ENCODE measurements at places on chromosomes 16 and 17. TPM values are rescaled to one million over a fixed set of nuclear protein-coding genes. Genes with fewer than 3 reads are reported as not detected.

Gene CSH2
- 0.66 TPM for total RNA-seq

DNA sequence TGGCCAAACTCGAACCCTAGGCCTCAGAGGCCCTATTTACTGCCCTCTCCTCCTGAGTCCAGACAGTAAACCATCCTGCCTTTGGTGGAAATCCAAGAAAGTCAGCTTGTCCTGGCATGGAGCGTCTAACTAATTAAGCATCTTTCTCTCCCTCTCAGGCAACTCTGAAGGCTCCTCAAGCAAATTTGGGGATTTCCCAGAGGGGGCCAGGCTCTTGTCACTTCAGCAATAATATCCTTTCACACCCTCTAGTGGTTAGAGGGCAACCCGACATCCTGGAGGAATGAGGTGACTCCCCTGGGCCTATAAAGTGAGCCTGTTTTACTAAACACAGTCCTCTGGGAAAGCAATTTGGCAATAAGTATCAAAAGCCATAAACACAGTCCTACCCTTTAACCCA lies 60.4 kb downstream of the NOG start:
- no peak for DNase-seq

GRCh38 chr16:79599837-79600637 lies 500 bp downstream of the MAF start:
- DNase-seq = peak; percentile 51

- DNase-seq = no peak
Measured at GRCh38 chr17:55311767-55312375, 47.1 kb downstream of the HLF start.

Gene SALL1
- 0.33 TPM for total RNA-seq

DNA sequence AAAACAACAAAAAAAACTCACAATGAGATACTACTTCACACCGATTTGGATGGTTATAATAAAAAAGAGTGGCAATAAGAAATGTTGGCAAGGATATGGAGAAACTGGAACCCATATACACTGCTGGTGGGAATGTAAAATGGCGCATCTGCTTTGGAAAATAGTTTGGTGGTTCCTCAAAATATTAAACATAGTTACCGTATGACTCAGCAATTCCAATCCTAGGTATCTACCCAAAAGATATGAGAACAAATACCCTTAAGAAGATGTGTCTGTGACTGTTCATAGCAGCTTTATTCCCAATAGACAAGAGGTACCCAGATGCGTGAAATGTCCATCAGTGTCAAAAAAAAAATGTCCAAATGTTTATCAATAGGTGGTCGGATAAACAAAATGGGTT lies 7.2 kb downstream of the CPPED1 start:
- DNase-seq = no peak

Gene ADORA2B
- 4.5 TPM for total RNA-seq

Gene KRT36
- not detected for total RNA-seq

- DNase-seq = no peak
Measured at GRCh38 chr17:44955674-44956425, 8.3 kb upstream of the KIF18B start.

DNA sequence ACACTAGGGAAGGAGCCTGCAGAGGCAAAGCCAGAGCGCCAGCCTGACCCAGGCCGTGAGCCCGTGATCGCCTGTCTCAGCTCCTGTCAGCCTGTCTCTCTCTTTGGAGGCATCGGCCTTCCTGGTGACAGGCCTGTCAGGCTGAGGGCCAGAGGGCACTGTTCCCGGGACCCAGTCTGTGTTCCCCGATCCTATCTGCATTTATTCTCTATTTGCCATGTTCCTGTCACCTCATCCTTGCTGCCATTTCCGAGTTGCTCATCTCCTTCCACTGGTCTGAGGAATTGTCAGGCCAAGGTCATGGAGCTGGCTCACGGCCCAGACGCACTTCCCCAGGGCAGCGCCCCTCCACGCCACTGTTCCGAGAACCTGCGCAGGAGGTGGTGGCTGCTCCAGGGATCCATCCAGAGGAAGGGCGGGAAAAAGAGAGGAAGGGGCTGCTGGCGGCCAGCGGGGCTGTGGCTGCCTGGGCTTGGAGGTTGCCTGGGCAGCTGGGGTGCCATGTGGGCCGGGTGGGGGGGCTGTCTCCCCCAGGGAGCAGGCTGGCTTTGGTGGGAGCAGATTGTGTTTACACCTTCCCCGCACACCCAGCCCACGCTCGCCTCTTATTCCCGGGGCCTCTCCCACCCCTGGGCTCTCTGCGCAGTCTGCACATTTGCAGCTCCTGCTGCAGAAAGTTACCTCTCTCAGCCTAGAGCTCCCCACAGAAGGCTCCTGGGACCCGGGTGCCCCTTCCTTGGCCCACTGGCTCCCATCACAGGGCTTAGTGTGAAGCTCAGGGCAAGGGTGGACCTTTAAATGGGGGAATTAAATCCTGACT lies 4.9 kb downstream of the PRCD start:
- DNase-seq = no peak

Gene ZG16B
- 0.70 TPM for total RNA-seq

- no peak for DNase-seq
Measured at GRCh38 chr17:59558953-59559352, 6.5 kb upstream of the DHX40 start.

DNA sequence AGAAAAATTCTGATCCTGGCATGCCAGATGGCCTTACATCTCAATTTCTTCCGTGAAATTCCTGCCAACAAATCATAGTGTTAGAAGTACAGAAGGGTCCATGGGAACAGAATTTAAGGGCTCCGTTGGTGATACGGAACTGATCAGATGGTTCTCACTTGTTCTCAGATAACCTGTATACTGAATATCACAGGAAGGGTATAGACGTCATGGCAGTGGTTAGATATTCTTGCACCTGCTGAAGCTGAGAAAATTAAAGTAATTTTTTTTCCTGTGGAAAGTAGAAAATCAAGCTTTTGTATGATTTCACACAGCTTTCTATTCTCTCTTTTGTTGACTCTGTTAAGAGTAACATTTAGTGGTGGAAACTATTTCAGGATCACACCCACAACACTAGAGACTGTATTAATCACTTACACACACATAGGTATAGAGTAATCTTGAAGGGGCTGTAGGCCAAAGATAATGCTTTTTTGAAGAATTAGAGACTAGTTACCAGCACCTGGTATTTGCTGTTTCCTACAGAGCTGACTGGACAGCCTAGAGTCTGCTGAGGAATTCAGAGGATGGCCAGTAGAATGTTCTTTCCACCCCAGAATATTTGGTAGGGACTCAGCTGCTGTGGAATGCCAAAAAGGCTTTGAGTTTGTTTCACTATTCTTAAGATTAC lies 7.5 kb downstream of the TENT4B start:
- DNase-seq = no peak

DNA sequence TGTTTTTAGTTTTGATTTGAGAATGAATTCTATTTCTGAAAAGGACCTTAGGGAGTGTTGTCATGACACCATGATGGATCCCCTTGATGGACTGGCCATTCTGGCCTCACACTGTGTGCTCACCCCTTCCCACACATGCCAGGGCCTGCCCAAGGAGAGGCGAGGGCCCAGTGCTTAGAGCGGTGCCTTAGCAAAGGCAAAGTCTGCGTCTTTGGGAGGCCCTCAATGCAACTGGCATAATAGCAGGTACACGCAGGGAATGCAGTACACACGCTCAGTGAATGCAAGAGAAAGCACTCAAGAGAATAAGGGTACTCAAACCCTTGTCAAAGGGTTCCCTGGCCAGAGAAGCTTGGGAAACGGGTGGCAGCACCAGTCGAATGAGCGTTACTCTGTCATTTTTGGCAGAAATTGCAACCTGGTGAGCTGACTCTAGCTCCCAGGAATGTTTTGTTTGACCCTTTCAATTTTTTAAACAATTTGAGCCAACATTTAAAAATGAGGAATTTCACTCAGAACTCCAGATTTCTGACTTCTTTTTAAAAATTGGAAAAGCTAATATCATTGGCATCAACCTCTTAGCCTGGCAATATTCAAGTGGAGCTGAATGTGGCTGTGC lies 32.1 kb downstream of the NKD1 start:
- DNase-seq = no peak

Gene PALB2
- 15.6 TPM for total RNA-seq

DNA sequence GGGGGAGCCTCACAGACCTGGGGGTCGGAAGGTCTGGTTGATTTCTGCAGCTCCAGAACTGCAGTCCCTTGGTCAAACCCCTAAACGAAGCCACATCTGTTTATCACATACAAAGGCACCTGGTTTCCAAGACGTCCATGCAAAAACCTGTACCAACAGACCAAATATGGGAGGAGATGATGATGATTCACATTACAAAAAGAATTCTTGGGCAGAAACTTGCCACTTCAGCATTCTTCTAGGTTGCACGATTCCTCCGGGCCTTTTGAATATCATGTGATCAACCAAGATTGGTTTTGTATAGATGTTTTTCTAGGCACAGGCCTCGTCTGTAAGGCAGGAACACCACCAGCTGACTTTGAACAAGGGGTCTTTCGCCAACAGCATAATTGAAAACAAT lies 466.3 kb downstream of the SOX9 start:
- DNase-seq = no peak

- DNase-seq = no peak
Measured at GRCh38 chr17:66775881-66776400, 59.0 kb upstream of the CACNG5 start.

DNA sequence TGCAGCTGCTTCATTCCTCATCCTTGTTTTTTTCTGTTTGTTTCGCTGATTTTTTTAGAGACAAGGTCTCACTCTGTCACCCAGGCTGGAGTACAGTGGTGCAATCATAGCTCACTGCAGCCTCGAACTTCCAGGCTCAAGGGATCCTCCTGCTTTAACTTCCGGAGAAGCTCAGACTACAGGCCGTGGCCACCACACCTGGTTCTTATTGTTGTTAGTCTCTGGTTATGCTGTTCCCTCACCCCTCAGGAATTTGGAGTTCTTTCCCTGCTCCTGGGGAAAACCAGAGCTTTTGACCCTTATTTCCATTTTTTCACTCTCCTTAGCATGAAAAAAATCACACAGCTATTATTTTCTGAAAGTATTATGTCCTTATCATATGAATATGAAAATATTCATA lies 1.8 kb downstream of the ODF4 start:
- no peak for DNase-seq

DNA sequence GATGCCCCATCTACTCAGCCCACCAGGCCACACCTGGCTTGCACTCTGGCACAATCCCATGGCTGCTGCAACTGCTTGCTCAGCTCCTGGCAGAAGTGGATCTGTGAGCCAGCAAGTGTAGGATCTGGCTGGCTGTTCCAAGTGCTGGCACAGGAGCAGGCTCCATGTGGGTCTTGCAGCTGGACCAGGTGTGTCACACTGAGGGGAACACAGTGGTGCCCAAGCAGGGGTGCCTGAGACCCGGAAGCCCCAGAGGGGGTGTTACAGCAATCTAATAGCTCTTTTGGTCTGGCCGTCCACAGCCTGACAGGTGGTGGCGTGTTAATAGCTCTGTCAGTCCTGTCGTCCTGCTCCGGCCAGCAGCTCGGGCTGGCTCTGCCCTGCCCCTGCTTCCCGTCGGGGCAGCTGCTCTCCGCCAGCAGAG lies 19.6 kb upstream of the GOT2 start:
- DNase-seq = no peak

GRCh38 chr17:66829386-66829864 lies 5.5 kb upstream of the CACNG5 start:
- DNase-seq = peak; percentile 58

DNA sequence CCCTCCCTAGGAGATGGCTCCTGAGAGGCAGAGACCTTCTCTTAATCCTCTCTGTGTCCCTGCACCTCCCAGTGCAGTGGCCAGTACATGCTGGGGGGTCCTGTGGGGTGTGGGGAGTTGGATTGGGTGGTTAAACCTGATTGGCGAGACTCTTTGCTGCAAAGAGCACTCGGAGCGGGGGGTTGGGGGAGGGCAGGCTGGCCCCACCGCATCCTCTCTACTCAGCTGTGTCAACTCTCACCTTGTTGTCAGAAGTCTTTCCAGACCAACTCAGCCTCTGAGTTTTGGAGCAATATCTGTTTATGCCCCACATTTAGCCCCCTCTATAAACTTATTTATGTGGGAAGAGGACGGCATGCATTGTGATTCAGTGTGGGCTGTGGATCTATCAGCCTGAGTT lies 40.0 kb downstream of the SMARCE1 start:
- DNase-seq = no peak

GRCh38 chr17:62760945-62761267 lies 47.2 kb downstream of the MARCHF10 start:
- no peak for DNase-seq

- no peak for DNase-seq
Measured at GRCh38 chr17:68294196-68294555, 2.9 kb downstream of the ARSG start.

Data from mesothelial cell of epicardium (in vitro differentiated cells).